ENCODE measurements at places on chromosomes 1 and 21.

DNA sequence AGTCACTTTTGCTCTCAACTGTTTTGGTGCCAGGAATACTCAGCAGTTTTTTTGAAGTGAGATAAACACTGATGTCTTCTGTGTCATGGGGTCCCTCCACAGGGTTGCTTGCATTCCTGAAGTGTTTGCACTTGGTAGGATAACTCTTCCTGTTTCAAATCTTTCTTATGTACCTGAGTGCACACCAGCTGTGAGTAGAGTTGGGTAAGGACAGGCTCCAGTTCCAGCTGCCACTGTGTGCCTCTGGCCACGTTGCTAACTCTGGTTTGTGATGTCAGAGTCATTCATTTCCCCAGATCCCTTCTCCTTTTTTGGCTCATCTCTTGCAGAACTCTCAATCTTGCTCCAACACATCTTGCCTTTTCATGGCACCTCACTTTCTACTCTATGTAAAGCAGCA is 356.3 kb upstream of the B3GALT2 start:
- DNase-seq: no peak

DNA sequence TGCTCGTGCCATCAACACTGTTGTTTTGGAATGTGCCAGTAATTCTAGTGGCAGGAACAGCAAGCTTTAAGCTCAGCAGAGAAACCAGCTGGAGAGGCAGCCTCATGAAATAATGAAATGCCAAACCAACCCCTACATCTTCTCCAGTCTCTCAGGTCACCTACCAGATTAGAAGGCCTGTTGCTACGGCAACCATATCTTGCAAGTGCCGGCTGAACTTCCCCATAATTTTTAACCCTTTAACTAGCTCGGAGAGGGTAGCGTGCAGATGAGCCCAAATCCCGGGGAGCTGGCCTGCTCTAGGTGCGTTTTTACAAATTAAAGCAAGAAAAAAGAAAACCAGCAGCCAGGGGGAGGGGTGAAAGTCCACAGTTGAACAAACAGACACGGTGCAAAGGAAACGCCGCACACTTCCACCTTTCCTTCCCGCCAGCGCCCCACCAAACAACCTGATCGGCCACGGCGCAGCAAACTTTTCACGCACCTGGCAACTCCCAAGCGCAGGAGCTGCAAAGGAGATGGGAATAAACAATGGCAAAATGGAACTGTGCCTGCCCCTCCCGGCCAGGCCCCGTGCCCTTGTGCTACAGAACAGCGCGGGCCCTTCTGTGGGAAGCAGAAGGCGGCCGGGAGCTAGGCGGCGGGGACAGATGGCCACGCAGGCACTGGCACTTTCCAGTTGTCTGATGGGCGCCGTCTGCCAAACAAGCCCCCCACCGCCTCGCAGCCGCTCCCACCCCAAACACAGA is 50.1 kb downstream of the SSBP3 start:
- no peak for DNase-seq

DNA sequence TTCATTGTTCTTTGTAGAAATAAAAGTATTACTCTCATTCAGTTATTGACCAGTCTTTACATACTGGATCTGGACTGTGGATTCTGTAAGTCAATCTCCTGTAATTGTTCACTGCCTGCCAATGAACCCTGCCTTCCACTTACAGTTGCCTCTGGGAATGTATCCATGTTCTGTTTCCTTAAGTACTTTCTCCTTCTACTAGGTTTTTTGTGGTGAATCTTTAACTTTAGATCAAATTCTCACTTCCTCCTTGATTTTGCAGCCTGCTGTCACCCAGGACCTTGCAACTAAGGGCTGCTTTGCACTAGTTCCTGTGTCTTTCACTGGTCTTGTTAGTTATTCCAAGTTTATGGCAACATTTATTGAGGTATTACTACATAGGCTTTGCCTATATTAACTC is 28.2 kb upstream of the ANKRD13C start:
- DNase-seq: no peak

DNA sequence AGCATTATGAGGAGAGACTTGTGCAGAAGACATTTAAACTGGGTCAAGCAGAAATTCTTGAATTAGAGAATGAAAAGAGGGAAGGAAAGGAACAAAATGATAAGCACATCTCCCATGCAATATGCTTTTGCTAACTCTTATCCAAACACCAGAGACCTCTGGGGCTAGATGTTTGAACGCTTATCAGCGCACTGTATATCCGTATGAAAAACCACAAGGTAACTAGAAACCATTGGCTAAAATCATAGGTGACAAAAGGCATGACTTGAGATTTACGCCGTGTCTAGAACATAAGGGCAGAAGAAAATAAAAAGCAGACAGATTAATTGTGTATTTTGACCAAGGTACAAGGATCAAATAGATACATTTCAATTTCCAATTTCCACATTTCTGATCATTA is 38.0 kb upstream of the TIAM1 start:
- DNase-seq: no peak

- no peak for DNase-seq
Observed at GRCh38 chr1:68375919-68376318, 73.8 kb downstream of the RPE65 start.

DNA sequence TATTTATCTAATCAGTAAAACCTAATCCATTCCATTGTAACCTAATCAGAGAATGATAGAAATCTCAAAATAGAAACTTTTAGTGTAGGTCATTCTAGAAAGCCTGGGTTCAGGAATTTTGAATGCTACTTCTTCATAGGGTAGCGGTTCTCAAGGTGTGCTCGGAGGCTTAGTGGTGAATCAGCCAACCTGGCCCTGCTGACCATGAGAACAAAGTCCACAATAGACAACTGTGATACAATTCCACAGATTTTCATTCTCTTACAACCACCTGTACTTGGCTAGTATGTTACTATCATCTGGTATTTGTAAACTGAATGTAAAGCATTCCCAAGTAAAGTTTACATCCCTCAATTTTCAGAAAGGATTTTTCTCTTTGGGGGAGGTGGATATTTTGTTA is 7.5 kb upstream of the PUM1 start:
- no peak for DNase-seq

DNA sequence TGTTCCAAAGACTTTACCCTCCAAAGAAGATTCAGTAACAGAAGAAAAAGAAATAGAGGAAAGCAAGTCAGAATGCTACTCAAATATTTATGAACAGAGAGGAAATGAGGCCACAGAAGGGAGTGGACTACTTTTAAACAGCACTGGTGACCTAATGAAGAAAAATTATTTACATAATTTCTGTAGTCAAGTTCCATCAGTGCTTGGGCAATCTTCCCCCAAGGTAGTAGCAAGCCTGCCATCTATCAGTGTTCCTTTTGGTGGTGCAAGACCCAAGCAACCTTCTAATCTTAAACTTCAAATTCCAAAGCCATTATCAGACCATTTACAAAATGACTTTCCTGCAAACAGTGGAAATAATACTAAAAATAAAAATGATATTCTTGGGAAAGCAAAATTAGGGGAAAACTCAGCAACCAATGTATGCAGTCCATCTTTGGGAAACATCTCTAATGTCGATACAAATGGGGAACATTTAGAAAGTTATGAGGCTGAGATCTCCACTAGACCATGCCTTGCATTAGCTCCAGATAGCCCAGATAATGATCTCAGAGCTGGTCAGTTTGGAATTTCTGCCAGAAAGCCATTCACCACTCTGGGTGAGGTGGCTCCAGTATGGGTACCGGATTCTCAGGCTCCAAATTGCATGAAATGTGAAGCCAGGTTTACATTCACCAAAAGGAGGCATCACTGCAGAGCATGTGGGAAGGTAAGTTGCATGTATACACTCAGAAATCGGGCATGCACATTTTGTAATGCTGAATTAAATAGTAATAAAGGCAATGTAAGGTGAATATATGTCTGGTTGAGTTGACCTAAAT is 97.2 kb downstream of the ZFYVE9 start:
- DNase-seq: no peak

DNA sequence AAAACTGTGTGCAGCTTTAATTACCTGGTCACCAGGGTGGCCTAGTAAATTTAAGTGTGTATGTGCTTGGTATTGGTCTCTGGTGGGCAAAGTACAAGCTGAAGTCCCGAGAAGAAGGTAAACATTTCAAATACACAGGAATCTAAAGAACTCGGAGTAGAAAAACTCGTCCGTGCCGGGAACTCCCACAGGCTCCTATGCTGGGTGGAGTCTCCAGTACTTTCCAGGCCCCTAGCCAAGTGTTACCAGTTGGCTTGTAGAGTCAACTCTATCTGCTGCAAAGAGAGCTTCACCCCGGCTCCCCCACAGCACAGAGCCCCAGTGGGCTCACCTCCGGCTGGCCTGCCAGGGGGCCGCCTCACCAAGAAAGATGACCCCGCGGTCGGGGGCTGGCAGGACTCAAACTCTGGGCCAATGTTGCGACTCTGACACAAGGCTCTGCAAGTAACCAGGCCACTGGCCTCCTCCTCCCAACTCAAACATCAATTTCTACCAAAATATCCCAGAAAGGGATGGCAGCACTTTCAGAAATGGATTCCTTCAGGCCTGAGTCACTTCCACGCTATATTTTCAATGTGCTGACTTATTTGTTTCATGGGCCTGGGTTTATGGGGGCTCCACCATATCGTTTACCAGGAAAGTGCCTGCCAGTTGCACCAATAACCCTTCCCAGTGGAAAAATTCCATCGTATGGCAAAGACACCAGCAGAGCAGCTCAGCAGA is 73.9 kb downstream of the SLC66A1 start:
- no peak for DNase-seq

- DNase-seq: no peak
Observed at GRCh38 chr1:13513895-13514546, at the start of gene LRRC38. Gene LRRC38 (minus strand): TSS chr1:13514003. CDS start chr1:13513593, 410 bp downstream.

DNA sequence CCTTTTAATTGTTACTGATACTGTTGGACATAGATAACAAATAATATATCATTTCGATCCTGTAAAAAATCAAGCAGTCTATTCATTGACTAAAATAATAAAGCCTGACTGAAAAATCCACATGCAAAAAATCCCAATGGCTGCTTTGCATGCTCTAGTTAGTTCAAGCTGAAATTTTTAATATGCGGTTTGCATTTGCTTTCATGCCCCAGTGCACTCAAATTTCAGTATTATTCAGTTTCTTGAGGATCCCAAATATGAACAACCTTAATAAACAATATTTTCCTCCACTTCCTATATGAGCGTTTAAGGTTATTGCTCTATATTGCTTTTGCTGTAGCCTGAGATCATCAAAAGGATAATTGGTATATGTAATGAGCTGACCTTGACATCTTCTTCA is 75.1 kb upstream of the DPH5 start:
- no peak for DNase-seq

- DNase-seq: no peak
Observed at GRCh38 chr1:91881280-91881679, 4.7 kb downstream of the TGFBR3 start.

GRCh38 chr1:86429835-86430234 is 5.9 kb downstream of the CLCA2 start:
- no peak for DNase-seq

- DNase-seq: peak; percentile 22
Observed at GRCh38 chr1:200558866-200559459, 61.6 kb downstream of the KIF14 start.

DNA sequence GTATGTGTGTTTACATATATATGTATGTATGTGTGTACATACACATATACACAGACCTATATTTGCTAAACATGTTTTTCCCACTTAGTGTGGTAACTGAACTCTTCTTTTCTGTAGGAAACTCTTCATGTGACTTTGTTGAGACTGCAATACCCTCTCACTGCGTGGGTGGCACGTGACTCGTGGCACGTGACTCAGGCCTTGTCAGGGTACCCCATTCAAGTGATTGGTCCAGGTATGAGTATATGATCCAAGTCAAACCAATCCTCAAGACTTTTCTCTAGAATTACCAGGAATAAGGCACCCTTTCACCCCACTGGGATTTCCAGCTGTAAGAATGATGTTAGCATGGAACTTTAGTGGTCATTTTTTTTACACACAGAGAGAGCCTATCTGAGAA is 149.2 kb upstream of the KCNK2 start:
- no peak for DNase-seq

- no peak for DNase-seq
Observed at GRCh38 chr1:168945870-168946269, 160.6 kb upstream of the ATP1B1 start.

GRCh38 chr1:52400131-52400530 is 4.1 kb downstream of the ORC1 start:
- DNase-seq: no peak

- no peak for DNase-seq
Observed at GRCh38 chr1:212490276-212490675, 57.6 kb downstream of the NENF start.

- DNase-seq: no peak
Observed at GRCh38 chr1:62395291-62395690, 41.6 kb upstream of the USP1 start.

GRCh38 chr1:177950506-177950905 is 19.4 kb downstream of the SEC16B start:
- DNase-seq: no peak

DNA sequence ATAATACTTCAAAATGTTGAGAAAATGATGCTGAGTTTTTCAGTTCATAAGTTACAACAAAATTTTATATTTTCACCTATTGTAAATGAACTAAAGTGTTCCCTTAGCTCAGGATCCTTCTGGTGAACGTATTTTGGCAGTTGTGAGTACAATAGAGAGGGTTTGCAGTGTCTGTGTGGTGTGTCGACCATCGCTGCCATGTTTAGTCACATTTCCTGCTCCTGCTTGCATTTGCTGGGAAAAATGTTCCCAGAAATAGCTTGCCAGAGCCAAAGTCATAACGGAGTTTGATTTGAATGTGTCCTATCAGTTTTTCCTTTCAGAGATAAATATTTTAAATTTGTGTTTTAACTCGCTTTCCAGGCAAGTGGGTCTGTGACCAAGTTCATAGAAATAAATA is 117.1 kb upstream of the COL6A1 start:
- DNase-seq: no peak

DNA sequence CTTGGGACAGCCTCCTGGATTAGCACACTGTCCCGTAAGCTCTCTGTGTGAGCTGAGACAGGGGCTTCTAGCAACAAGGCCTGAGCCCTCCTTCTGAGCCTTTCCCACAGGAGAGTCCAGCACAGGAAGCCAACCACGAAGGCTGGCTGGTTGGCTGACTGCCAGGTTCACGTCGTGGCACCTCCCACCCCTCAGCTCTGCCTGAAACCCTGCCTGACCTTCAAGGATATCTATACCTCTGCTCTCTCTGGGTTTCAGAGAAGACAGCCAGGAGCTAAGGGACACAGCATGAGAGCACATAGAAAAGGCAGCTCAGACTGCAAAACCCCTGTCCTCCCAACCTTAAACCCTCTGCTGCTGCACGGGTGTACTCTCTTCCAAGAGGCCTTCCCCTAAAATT is 13.9 kb downstream of the DLGAP3 start:
- DNase-seq: no peak

DNA sequence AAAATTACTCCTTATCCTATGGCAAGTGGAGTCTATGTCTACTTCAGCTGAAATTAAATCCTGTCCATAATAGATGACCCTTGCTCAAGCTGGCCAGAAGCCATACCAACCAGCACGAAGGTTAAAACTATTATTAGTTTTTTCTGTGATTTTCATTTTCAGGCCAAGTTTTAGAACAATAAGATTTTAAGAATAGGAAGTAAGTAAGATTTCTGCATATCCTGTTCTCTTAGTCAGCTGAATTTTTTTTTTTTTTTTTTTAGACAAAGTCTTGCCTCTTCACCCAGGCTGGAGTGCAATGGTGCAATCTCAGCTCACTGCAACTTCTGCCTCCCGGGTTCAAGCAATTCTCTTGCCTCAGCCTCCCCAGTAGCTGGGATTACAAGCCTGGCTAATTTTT is 6.1 kb upstream of the RBP7 start:
- no peak for DNase-seq

GRCh38 chr1:173050865-173051264 is at the start of gene TNFSF18:
Gene TNFSF18 (minus strand): TSS chr1:173050941. CDS start chr1:173050896, 45 bp downstream.
- no peak for DNase-seq

- DNase-seq: peak; percentile 53
Observed at GRCh38 chr1:224644553-224645154, 28.5 kb downstream of the CNIH3 start.

Data from CD4-positive, alpha-beta T cell treated with Interleukin-6 at 100 ng/mL for 8 hours (primary cell).